ENCODE measurements at places on chromosomes 2 and 18.

- DNase-seq = no peak
Observed at GRCh38 chr18:37668971-37669747, 103.6 kb upstream of the CELF4 start.

DNA sequence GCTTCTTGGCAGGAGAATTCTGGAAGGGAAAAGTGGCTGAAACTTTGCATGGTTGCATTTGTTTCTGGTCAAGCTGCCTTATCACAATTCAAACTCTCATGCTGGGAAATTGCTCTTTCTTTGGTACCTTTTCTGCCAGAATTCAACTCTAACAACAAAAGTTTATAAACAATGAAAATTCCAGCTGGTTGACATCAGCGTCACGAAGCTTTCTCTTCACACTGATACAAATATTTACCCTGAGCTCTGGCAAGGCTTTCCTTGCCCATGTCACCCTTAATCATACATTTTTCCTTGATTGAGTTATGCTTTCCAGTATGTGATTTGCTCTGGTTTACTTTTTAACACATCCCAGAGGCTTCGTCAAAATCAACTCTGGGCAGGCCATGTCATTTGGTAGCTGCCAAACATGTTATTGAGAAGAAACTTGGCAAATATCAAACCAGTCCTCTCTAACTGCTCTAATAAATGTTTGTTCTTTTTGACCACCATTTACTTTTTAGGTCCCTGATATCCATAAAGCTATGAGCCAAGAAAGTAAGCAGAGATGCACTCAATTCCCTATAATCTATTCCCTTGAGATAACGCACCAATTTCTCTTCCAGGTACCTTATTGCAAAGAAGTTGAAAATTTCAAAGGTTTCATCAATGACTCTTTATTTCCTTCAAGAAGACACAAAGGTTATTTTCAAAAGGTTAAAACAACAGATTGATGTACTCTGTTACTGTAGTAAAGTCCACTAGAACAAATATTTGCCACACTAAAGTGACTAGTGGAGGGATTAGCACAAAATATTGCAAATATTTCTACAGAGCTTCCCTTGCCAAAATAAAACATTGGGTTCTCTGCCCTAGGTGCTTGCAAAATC is 1241.1 kb upstream of the ZEB2 start:
- DNase-seq = no peak

DNA sequence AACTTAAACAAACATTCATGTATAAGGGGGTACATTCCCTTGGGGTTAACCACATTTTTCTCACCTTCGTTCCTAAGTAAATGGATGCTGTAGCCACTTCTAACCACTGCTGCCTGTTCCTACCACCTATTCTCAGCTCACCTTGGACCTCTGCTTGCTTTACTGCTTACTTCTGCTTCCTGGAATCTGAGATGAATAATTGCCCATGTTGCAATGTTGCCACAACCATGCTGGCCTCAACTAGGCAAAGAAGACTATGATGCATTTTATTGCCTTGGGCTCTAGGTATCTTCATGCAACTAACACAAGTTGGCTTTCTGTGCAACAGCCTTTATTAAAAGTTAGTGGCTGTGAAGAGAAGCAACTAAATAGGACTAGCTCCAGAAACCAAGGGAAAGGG is 106.3 kb upstream of the TCF4 start:
- no peak for DNase-seq

DNA sequence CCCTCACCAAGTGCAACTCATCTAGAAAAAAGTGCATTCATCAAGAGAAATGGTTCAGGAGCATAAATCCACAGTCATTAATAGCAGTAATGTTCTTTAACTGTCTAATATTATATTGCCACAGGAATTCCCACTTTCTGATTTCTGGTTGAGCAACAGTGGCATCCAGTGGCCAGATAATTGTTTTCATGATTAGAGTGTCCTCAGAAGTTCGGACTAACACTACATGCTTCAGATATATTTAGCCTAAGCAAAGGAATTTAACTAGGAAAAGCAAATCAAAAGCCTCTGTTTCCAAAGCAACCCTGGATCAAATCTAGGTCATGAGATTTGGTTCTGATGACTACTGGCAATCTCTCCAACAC is 9.8 kb upstream of the ERBB4 start:
- no peak for DNase-seq

GRCh38 chr2:3581367-3582262 is 6.6 kb downstream of the RPS7 start:
- no peak for DNase-seq

All from GOT3 (cell line).